IMR-90 (cell line): ENCODE measurements at places on chromosomes 6 and 20. TPM values are rescaled to one million over a fixed set of nuclear protein-coding genes. Genes with fewer than 3 reads are reported as not detected.

VAPB gene
- total RNA-seq: 9.1 and 12.8 TPM in 2 replicates

- no peak for DNase-seq
- peaks cover 11% of the 10 kb centered on the region for H3K4me1 ChIP-seq
- H3K27ac ChIP-seq: no peak overlapping the region
- peaks cover 8% of the 10 kb centered on the region; the same call in 1 of the 2 replicates for H3K36me3 ChIP-seq
- no peak overlapping the region for H3K4me3 ChIP-seq
- no peaks in the 10 kb centered on the region for H3K27me3 ChIP-seq
Measured at GRCh38 chr6:87682310-87682709, 19.7 kb downstream of the AKIRIN2 start.

DNA sequence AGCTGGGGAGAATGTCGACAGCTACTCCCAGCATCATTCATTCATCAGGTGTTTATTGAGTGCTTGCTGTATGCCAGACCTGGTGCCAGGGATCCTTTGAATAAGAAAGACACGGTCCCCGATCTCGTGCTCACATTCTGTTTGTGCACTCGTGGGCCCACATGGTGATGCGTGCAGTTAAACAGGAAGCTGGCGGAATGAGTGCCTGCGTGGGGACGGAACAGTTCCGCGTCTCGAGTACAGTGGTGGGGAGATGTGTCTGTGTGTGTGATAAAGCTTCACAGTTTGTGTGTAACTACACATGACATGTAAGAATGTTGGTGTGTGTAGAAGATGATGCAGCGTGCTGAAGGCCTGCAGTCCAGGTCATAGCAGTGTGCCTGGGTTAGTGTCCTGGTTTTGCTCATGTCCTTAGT lies 6.5 kb downstream of the RBM38 start:
- no peak overlapping the region for H3K4me3 ChIP-seq
- no peak for DNase-seq
- H3K27me3 ChIP-seq: no peaks in the 10 kb centered on the region

PERP gene
- 7.7 and 11.7 TPM in 2 replicates for total RNA-seq

- no peak for DNase-seq
- peaks cover 4% of the 10 kb centered on the region for H3K27me3 ChIP-seq
- no peaks in the 10 kb centered on the region for H3K36me3 ChIP-seq
- no peak overlapping the region for H3K27ac ChIP-seq
Measured at GRCh38 chr6:135266675-135267074, 85.6 kb downstream of the MYB start.

GRCh38 chr6:158828807-158829206 lies 9.6 kb upstream of the EZR start:
- H3K27ac ChIP-seq: no peak overlapping the region
- no peaks in the 10 kb centered on the region for H3K36me3 ChIP-seq
- no peak overlapping the region for H3K4me3 ChIP-seq
- H3K27me3 ChIP-seq: no peaks in the 10 kb centered on the region
- peaks cover 6% of the 10 kb centered on the region; the same call in 1 of the 2 replicates for H3K4me1 ChIP-seq

DNA sequence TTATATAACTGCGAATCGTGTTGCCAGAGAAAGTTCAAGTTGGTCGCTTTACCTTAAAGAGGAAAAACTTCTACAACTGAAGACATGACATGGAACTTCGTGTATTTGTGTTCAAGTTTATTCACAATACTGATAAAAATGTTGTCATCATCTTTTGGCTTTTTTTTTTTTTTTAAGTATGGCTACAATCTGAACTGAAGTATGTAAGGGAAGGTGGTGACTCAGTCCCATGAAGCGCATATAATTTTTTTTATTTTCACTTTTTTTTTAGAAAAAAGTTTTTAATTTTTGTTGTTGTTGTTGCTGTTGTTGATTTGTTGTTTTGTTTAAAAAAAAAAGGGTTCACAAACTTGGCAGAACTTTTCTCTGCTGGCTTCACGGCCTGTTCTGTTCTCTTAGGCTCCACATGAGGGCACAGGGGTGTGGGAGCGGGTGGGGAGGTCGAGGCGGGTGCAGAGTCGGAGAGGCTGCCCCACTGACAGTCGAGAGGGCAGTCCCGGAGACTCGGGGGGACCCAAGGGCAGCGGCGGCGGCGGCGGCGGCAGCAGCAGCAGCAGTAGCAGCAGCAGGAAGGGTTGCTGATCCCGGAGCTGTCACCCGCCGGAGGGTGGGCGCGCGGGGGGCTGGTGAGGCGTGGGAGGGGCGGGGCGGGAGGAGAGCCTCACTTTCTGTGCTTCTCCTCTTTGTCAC lies 17.0 kb downstream of the TFAP2A start:
- no peaks in the 10 kb centered on the region for H3K4me1 ChIP-seq
- H3K27me3 ChIP-seq: peaks cover 33% of the 10 kb centered on the region
- no peak for DNase-seq
- H3K27ac ChIP-seq: no peak overlapping the region
- no peak overlapping the region for H3K4me3 ChIP-seq

OVOL2 gene
- not detected in 2 replicates for total RNA-seq

CHD6 gene
- total RNA-seq: 26.7 and 31.7 TPM in 2 replicates

NKAPL gene
- total RNA-seq: 0.54 and 0.83 TPM in 2 replicates
